CD4-positive, alpha-beta T cell treated with Interferon gamma for 1 hour (primary cell): ENCODE measurements at places on chromosomes 4 and X.
A peak's percentile ranks its signal among the peaks of the same experiment; 100 is the strongest.

- DNase-seq: no peak
Observed at GRCh38 chr4:52641854-52642563, 17.1 kb downstream of the USP46 start.

DNA sequence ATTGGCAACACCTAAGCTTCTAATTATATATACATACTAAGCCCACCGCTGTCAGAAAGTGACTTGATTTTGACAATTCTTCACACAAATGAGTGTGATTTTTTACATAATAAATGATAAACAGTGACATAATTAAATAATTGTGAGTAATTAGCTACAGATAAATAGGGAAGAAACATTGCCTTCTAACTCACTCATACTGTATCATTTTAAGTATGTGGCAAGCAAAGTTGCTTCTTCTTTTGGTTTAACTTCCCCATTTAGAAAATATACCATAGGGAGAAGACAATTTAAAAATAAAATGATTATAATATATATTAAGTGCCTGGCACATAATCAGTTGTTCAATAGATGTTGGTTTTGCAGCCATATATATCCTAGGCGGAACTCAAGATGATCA lies 644.2 kb downstream of the FSTL5 start:
- DNase-seq: no peak

DNA sequence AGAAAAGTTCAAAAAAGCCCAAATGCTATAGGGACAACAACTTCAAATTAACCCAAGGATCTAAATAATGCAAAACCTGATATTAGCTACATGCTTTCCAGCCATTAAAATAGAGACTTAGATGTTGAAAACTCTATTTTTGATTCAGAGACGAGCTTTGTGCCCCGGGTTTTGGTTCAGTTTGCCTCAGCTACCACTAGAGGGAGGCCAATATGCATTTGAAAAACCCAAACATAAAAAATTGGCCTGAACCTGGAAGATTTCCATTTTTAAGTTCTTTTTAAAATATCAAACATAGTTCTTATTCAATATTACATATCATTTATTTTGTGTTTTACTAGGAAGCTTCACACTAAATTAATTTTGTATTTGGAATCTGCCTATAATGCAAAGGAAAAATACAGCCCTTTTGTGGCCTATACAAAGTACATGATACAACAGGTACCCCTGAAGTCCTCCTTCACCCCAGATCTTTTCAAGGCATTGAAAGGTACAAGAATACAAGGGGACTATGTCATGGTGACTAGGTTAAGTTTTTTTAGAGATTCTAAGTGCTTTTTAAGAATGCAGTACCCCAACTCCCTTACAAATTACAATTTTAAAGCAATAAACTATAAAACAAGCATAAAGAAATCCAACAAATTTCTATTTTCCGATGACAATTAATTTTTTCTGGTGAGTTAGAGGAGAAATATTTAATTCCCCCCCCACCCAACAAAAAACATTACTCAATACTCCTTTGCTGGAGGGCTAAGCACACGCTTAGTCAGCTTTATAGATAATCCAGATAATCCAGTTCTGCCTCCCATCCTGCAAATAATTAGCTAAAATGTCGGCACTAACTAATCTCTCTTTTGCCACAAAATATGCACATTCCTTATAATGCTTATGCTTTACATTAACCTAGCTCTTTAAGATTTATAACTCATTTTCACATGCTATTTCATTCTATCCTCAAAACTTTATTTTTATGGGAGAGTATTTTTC lies 97.7 kb upstream of the PTPN13 start:
- DNase-seq: peak; percentile 10

- no peak for DNase-seq
Observed at GRCh38 chr4:119810001-119810400, 181.4 kb upstream of the PDE5A start.

DNA sequence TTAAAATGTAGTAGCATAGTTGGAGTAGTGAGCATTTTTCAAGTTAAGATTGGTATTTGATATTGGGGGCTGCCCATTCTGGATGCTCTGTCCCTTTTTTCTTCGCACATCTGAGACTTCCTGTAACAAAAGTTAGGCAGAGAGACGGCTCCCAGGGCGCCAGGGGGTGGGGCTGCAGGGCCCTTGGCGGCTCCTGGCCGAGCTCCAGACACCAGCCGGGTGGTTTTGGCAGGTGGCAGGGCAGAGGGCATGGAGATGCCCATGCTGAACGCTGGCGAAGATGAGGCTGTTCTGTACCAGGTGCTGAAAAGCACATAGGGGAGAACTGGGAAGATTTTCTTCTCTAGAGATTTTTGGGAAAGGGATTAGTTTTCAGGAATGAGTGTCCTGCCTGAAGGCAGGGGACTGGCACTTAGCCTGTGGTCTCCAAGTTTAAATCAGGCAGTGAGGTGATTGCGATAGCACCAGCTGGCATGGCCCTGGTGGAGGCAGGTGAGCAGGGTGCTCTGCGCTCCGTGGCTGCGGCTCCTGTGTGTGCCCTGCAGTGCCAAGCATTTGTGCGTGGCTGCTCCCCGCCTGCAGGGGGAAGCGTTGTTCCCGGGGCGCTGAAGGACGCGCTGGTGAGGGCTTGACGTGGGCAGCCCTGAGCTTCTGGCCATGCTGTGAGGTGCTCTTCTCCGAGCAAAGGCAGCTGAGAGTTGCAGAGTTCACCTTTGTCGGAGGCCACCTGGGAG lies 23.6 kb upstream of the HGFAC start:
- no peak for DNase-seq

GRCh38 chr4:82124365-82124764 lies 249.4 kb downstream of the HNRNPD start:
- DNase-seq: no peak

- DNase-seq: no peak
Observed at GRCh38 chr4:12697970-12698369, 786.2 kb downstream of the RAB28 start.

GRCh38 chrX:139844163-139844562 lies 88.7 kb downstream of the ATP11C start:
- DNase-seq: no peak
